ENCODE measurements at places on chromosomes 3 and 15.

DNA sequence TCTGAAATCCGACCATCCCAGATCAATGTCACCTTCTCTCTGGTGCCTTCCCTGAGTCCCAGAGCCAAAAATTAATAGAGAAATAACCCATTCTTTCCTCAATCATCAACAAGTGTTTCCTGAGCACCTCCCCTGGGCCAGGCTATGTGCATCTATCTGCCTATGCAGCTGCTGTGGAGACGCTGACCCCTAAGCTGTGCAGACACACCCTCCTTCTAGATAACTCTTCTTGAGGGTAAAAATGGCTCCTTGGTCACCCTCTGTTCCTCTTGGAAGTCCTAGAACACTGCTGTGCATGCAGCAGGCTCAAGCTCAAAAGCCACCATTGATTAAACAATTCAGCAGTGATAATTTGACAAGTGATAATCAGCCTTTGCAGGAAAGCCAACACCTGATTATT, 18.4 kb downstream of the CA12 start:
- no peak for DNase-seq

- DNase-seq, result no peak
Observed at GRCh38 chr3:4551051-4551711, 58.0 kb downstream of the ITPR1 start.

- no peak for DNase-seq
Observed at GRCh38 chr3:43183456-43183855, 77.6 kb upstream of the POMGNT2 start.

- DNase-seq, result no peak
Observed at GRCh38 chr3:60955034-60955433, 296.2 kb downstream of the FHIT start.

GRCh38 chr3:123071146-123071545, 4.3 kb downstream of the PDIA5 start:
- DNase-seq, result no peak

DNA sequence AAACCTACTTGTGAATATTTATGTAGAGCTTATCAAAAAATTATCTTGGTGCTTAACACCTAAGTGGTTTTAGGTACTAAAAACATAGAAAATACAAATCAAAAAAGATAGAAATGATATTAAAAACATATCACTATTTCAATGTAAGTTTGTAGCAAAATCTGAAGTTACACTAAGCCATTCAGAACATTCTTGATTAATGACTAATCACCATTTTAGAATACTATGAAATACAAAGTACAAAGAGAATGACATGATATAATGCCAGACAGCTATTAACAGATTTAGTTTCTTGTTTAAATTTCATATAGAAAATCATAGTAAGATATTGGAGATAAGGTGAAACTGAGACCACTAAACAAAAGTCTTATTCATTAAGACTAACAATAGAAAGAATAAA, 169.7 kb upstream of the AGTR1 start:
- DNase-seq, result no peak

DNA sequence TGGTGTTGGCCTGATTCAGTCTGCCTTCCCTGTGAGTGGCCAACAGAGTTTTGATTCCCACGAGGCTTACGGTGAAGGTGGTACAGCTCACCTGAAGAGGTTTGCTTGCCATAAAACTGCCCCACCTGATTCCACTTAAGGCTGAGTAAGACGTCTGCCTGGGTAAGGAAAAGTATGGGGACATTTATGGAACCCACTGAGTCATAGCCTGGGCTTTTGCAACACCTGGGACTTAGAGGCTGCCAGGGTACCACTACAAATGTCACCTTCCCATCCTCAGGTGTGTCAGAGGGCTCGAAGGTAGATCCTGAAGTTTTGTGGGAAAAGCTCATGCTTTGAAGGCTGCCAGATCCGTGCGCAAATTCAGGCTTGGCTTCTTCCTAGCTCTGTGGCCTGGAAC, 56.9 kb upstream of the SLCO2A1 start:
- DNase-seq, result no peak

All from GM13977 (cell line).